ENCODE measurements at places on chromosomes 12 and 14.
A peak's percentile ranks its signal among the peaks of the same experiment; 100 is the strongest.

DNA sequence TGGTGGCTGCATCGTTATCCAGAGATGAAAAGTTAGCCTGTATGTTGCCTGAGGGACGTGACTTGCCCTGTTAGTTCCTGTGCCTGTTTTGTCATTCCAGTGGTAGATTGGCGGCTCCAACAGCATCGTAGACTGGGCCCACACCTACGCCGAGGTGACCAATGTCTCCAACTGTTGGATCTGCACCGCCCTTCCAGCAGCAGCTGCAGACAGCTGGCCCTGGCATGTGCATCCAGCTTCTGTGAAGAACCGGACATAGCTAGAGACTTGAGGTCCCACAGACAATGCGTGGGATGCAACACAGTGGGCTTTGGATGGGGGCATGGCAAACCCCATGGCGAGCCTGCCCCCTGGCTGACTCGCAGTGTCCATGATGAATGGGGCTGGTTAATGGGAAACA lies 93.0 kb upstream of the TMPO start:
- DNase-seq = no peak

- no peak for DNase-seq
Observed at GRCh38 chr12:49796606-49797448, 31.4 kb downstream of the NCKAP5L start.

- DNase-seq = no peak
Observed at GRCh38 chr14:21024585-21025370, at the start of gene NDRG2. TSS of gene NDRG2 (minus strand) at chr14:21025061. CDS start at chr14:21023315, 1,746 bp downstream.

DNA sequence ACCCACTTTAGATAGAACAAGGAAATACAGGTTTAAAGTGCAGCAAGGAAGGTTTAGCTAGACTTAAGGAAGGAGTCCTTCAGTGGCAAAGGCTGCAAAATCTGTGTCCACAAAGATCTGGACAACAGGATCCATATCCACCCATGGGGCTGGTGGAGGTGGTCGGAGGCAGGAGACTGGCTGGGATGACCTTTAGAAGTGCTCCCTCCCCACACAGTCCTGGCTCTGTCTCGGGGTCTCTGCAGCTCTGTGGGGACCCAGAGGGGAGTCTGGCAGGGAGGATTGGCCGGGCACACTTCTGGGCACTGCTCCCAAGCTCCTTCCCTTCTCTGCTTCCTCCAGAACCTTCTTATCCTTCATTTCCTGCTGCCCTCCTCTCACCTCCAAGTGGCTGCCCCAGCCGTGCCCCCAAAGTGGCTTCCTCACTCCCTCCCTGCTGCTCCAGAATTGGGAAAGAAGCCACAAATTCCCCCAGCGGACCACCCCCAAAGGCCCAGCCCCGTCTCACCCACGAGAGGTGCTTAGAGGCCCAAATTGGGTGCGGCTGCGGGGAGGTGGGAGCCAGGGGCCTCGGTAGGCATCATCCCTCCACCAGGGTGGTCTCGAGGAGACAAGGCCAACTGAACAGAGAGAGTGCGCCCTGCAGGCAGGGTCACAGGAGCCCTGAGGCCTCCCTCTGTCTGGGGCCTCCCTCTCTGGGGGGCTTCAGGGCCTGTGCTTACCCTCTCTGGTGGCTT lies 21.9 kb upstream of the PGF start:
- DNase-seq = no peak

DNA sequence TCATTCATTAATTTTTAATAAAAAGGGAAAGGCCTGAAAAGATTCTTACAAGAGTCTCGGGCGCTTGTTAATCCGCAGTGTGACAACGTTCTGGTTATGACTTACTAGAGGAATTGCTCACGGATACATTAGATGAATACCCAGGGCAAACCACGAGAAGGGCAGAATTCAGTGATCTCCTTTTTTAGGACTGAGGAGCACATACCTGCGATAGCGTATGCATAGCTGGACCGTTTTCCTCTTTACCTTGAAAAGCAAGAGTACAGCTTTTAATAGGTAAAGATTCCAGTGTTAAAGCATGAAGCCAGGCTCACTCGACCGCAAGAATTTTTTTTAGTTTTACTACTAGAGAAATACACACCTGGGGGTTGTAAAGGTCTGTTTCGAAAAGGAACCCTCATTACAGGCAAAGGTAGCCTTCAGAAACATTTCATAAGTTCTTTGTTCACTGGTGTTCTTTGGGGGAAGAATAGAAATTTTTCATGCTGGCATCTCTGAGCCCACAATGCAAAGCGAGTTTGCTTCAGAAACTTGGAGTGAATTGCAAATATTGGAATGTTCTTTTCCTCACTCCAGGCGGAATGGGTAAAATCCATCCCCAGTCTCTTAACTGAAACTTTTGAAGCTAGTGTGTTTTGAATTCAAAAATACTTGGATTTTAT lies 953 bp downstream of the MAPK1IP1L start:
- peak; percentile 51 for DNase-seq

GRCh38 chr12:22318108-22318737 lies 16.3 kb downstream of the ST8SIA1 start:
- no peak for DNase-seq

GRCh38 chr12:104890476-104891096 lies 67.5 kb downstream of the SLC41A2 start:
- no peak for DNase-seq

- DNase-seq = no peak
Observed at GRCh38 chr14:30362369-30363218, 196.4 kb upstream of the G2E3 start.

GRCh38 chr14:47539031-47539461 lies 136.4 kb downstream of the MDGA2 start:
- no peak for DNase-seq

GRCh38 chr12:87025976-87026375 lies 769.8 kb upstream of the MGAT4C start:
- peak; percentile 54 for DNase-seq

- no peak for DNase-seq
Observed at GRCh38 chr12:88634008-88634407, 53.7 kb upstream of the KITLG start.

GRCh38 chr14:50335389-50335788 lies 23.3 kb downstream of the DMAC2L start:
- DNase-seq = peak; percentile 87

DNA sequence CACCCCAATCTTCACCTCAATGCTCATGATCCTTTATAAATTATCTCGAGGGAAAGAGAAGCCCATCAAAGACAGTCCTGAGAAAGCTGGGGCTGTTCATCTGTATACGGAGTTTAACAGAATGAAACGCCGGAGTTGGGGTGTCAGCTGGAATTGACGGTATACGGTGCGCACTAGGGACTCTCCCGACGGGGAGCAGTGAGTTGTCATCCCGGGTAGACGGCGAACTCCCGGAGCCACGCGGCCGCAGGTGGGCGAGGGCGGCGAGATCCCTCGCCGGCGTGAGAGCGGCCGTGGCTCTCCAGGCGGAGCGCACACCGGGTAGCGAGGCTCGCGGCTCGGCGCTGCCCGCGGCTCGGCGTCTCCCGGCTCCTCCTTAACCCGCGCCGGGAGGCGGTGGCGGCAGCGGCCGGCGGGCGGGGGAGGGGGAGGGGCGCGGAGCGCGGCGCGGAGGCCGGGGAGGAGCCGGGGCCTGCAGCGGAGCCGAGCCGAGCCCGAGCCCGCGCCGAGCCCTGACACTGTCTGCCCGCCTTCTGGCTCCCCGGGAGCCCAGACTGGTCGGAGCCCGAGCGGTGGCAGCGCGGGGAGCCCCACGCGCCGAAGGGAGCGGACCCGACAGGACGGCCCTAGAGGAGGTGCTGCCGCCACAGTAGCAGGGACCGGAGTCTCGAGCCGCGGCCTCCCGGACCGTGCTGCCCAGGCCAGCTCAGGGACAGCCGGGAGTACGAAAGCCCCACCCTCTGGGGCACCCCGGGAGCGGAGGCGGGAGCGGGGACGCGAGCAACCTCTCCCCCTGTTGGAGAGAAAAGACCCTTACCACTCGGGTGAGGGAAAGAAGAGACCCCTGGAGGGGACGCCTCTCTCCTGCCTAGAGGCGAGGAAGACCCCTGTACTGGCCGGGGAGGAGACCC lies at the start of gene FOXJ2:
Gene FOXJ2, plus strand, starts transcription at position 475 of the 911 bp plus-strand sequence. CDS start 7,117 bp downstream, outside the sequence.
- DNase-seq = peak; percentile 63

GRCh38 chr14:77325746-77326094 lies 4.9 kb downstream of the GSTZ1 start:
- no peak for DNase-seq

DNA sequence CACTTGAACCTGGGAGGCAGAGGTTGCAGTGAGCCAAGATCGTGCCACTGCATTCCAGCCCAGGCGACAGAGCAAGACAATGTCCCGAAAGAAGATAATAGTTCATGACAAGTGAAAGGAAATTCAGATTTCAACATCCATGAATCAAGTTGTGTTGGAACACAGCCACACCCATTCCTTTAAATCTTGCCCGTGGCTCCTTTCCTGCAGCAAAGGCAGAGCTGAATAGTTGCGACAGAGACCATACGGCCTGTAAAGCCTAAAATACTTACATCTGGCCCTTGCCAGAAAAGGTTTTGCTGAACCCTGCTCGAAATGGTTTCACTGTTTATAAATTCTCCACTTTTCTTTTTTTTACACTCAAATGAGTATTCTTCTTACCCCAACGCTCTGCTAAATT lies 17.7 kb upstream of the ITPK1 start:
- DNase-seq = no peak

DNA sequence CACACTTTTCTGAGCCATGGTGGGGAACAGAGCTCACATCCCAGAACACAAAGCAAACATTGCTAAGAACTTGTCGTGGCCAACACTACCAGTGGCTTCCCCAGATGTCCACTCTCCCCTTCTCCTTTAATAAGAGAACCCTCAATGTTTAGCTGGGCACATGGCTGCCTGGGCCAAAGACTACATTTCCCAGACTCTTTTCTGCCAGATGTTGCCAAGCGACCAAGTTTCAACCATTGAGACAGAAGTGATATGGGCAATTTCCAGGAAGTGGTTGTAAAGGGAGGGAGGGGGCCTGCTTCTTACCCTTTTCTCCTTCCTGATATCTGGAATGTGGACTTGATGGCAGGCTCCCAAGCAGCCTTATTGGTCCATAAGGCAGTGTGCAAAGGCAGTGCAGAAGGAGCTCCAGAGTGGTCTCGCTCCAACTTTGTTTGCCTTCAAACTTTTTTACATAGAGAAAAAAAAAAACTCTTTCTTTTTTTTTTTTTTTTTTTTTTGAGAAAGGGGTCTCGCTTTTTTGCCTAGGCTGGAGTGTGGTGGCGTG lies 24.9 kb upstream of the JDP2 start:
- DNase-seq = no peak

DNA sequence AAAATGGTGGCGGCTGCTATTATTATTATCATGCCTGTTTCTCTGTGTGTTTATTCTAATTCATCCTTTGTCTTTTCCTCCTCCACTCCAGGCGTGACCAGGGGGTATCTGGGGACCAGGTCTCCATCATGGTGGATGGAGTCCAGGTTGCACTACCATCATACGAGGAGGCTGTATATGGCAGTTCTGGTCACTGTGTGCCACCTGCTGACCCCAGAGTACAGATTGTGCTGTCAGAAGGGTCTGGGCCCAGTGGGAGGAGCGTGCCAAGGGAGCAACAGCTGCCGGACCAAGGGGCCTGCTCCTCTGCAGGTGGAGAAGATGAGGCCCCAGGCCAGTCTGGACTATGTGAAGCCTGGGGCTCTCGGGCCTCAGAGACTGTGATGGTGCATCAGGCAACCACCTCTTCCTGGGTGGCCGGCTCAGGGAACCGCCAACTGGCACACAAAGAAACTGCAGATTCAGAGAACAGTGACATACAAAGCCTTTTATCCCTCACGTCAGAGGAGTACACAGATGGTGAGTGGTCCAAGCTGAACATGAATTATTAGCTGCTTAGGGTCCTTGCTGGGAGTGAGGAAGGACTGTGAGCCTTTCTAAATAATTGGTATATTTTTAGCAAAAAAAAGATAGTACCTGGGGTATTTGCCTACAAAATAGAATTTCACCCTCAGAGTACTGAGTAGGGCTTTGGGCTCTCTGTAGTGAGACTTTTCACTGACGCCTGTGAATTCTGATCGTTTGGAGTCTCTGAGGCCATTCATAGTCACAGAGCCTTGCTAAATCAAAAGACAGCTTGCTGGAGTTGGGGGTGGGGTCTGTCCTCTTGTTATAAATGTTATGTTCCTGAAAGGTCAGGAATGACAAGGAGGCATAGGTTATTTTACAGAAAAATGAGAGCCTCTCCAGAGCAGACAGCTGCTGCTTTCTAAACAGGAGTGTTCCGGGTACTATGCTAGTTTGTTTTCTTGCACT lies 58.1 kb upstream of the SRSF5 start:
- DNase-seq = peak; percentile 22

DNA sequence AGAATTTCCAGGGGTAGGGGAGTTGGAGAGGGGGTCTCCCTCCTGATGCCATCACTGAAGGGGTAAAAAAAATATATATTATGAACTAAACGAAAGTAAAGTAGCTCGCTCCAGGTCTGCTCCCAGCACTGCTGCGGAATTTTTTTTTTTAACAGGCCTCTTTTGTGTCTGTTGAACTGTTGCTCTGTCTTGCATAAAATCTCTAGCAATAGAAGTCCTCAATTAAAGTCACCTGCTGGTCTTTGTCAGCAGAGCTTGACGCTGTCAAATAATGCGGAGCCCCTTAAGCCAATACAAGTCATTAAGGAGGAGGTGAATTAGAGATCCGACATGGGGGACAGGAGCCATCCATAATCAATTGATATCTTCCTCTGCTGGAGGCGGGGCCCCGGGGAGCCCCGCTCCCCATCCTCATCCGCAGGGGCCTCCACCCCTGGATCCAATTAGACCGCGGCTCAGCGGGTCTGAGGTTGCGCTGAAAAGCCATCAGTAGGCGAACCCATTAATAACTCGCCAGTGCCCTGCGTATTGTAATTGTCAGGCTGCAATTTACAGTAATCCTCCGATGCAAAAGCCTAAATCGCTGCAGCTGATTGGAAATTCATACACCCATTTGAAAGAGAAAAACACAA lies 85.6 kb downstream of the DICER1 start:
- no peak for DNase-seq

DNA sequence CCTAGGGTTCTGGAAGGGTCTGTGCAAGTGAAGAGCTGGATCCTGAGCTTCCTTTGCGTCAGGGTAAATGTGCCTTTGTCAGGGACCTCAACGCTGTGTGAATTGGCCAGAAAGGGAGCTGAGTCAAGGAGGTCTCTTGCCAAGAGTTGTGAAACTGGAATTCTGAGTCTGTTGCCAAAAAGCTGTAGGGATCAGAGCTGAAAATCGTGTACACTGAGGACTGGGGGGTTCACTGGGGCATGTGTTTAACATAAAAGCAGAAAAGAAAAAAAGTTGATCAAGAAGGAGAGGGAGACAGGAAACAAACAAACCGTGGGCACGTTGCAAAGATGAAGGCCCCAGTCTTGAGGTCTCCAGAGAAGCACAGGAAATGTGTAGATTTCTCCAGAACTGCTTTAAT lies 1081.5 kb downstream of the VRK1 start:
- DNase-seq = peak; percentile 73

DNA sequence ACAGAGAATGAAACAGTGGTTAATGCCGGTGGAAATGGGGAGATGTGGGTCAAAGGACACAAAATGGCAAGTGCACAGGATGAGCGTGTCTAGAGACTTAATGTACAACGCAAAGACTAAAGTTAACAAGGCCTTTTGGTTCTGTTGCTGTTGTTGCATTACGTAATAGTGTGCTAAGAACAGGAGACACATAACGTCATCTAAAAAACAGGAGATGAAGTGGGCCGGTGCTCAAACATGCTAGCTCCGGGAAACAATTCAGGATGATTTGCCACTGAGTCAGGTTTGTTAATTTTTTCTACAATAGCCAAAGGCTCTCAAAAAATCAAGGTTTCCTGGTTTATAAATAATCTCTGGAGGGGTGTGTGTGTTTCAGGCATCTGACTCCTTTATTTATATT lies 55.5 kb downstream of the ETV6 start:
- DNase-seq = peak; percentile 91

Data from fibroblast of lung (primary cell).